ENCODE measurements at places on chromosomes 7 and 10. TPM values are rescaled to one million over a fixed set of nuclear protein-coding genes. Genes with fewer than 3 reads are reported as not detected.

PDE1C gene
- total RNA-seq = 25.8 TPM

- no peak for DNase-seq
These were observed 66.8 kb downstream of the DNAJC12 start for GRCh38 chr10:67771200-67771599.

- DNase-seq = no peak
These were observed 55.5 kb upstream of the LRGUK start for GRCh38 chr7:134071355-134072331.

ZNF25 gene
- total RNA-seq = 33.2 TPM

SPDYE1 gene
- not detected for total RNA-seq

DNA sequence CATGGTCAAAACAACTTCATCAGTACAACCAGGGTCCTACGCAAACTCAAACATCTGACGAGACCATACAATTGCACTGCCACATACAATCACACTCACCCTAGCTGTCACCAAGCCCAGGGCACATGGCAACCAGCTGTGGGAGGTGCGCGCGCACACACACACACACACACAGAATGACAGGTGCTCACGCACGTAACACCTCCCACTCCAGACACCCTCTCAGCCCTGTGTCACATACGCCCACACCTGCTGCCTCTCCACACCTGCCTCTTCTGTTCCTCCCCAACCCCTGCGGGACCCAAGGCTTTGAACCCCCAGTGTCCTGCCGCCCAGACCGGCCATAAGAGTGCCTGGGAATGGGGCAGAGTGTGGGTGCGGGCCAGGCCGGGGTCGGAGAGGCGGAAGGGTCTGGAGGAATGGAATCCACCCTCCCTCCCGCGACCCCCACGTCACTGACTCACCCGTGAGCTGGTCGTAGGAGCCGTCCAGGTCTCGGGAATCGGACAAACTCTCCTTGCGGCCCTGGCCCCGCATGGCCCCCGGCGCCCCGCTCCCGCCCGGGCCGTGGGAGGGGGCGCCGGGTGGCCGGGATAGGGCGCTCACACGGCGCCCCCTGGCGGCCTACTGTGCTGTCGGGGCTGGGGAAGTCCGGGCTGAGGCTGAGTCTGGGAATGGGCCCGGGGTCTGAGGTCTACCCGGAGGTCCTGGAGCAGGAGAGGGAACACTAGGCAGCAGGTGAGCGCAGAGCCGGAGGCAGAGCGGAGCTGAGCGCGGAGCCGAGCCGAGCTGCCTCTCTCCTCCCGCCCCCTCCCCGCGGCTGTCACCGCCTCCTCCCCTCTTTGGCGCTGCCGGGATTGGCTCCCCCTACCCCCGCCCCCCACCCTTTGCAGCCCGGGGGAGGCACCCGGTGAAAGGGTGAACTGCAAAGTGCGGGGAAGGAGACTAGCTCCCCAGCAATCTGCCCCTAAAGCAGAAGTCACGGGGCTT is at the start of gene KCNIP2:
Gene KCNIP2 (minus strand): TSS at position 769 of the 990 bp plus-strand sequence. CDS start 232 bp downstream, at position 537.
- no peak for DNase-seq

GRCh38 chr10:4846775-4847174 is 20.8 kb downstream of the AKR1E2 start:
- DNase-seq = no peak

GRCh38 chr10:116300542-116300941 is 23.7 kb upstream of the CCDC172 start:
- no peak for DNase-seq

- no peak for DNase-seq
These were observed 254.8 kb upstream of the CTBP2 start for GRCh38 chr10:125415006-125415633.

ZNF425 gene
- 5.1 TPM for total RNA-seq

DNA sequence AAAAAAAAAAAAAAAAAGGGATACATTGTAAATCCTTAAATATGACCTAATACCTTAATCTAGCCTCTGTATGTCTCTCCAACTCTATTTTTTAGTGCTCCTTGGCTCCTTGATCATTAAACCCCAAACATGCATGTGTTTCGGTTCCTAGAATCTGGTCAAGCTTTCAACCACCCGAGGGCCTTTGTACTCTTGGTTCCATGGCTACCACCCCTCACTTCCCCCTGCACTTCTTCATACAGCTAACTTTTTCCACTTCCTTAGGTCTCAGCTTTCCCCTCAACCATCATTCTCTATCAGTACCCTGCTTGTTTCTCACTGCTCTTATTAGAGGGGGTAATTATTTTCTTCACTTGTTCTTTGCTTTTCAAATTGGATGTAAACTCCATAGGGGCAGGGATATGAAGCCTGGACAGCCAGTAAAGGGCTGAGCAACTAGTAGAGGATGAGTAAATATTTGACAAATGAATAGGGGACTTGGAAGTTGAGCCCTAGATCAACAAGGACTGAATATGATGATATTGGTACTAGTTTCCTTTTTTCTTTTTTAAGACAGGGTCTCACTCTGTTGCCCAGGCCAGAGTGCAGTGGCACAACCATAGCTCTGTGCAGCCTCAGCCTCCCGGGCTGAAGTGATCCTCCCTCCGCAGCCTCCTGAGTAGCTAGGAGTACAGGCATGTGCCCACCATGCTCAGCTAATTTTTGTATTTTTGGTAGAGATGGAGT is 4.3 kb upstream of the GDI2 start:
- DNase-seq = no peak

ANKRD2 gene
- not detected for total RNA-seq

DNA sequence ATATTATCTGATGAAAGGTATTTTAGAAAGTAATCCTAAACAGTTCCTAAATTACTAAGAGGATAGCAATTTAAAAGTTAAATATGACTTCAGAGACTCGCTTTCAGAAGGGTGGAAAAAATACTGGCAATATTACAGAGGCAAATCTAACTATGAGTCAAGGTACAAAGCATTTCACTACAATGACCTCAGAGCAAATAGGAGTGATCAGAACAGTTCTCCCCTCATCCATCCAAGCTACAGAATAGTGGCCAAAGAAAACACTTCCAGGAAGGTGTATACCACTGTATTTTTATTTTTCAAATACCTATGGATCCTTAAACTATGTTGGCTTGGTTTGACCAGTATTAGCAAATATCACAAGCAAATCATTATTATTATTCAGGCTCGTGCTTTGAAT is 112.8 kb upstream of the ODAD2 start:
- DNase-seq = no peak

DNA sequence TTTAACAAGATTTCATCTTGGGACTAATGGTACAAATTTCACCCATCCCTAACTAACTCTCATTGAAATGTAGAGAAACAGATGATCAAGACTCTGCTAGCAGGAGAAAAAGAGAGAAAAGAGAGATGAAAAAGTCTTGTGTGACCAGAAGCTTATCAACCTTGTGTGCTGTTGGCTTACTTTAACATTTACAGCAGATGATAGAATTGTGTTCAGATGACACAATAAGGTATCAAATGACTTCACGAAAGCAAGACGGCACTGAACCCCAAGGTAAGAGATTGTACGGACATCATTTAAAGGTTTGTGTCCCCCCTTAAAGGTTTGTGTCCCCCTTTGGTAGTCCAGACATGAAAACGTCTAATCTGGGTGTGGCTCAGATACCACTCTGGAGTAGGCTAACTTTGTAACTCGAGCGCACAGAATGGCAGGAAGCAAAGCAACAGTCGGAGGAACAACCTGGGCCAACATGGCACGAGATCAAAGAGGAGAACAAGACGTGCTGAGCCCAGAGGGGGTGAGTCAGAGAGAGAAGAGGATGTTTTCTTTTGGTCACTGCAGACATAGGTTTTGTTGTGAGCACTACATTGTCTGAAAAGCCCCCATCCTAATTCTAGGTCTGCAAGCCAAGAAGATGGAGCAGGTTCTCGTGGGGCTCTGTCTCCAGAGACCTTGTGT is 10.4 kb upstream of the LMBR1 start:
- no peak for DNase-seq

DNA sequence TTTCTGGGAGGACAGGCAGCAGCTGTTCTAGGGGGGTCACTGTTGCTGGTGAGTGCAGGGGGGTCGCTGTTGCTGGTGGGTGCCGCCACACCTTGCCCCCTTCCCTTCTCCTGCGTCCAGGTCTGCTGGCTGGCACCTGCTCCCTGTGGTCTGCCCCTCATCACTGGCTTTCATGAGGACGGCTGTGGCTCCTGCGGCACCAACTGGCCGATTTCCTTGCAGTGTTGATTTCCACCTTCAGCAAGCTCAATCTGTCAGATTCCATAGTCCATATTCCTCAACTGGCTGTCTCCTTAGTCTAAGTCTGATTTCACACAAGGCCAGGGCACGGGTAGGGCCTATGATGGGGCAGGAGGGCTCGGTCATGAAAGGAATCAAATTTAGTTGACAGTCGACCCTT is 23.4 kb upstream of the GRB10 start:
- no peak for DNase-seq

- DNase-seq = no peak
These were observed 192.3 kb downstream of the VTI1A start for GRCh38 chr10:112639298-112639697.

DNA sequence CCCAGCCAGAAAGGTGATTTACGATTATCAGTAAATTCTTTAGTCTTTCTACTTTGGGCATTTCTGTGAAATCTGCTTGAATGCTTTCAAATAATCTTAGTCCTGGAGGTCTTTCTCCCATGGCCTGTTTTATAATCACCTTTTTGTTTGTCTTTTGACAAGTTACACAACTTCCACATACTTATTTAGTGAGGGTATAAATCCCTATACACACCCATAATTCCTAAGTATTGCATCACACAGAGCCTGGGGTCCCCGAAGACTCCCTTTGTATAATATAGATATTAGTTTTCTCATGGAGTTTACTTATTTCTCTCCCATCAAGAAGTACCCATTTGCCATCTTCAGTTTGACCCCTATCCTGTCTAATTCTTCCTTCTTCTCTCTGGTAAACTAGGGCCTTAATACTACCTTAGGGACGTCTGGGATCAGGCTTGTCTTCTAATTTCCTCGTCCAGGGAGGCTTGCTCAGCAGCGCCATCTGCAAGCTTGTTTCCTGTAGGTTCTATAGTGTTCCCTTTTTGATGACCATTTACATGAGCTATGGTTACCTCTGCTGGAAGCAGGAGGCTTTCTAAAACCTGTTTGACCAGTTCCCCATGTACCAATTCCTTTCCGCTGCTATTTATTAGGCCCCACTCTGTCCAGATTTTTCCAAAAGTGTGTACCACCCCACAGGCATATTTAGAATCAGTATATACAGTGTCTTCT is 8.1 kb downstream of the DNAH11 start:
- no peak for DNase-seq

DNA sequence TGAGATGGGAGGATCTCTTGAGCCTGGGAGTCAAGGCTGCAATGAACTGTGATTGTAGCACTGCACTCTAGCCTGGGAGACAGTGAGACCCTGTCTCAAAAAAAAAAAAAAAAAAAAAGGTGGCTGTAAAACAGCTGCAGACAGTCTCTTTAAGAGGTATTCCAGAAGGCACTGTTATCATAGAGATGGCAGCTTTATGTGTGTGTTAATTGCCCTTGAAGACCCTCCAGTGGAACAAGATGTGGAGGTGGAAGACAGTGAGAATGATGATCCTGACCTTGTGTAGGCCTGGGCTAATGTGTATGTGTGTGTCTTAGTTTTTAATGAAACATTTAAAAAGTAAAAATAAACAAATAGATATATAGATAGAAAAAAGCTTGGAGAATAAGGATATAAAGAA is 66.0 kb downstream of the ZNF487 start:
- no peak for DNase-seq

FGFBP3 gene
- 1.2 TPM for total RNA-seq

GRCh38 chr7:137146012-137146455 is 197.5 kb downstream of the PTN start:
- DNase-seq = peak; percentile 91

GRCh38 chr10:105473170-105473569 is 832.1 kb downstream of the SORCS3 start:
- no peak for DNase-seq

- no peak for DNase-seq
These were observed 12.7 kb upstream of the BNIP3 start for GRCh38 chr10:131994435-131994834.

PIK3CG gene
- 10.6 TPM for total RNA-seq

DNA sequence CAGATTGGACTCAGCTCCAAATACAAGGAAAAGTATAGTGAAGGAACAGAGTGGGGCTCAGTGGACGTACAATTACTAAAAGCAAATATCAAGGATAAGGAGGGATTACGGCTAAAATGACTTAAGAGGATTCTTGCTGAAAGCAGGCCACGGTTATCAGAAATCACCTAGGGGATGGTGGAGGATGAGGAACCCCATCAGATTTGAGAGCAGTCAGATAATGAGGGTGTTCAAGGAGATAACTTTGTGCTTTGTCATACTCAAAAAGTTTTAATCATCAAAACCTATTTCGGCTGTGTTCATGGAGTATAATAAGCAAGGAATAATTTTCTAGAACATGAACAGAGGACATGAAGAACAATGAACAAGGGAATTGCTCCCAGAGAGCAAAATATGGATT is 275.8 kb downstream of the SEMA3D start:
- DNase-seq = no peak

DNA sequence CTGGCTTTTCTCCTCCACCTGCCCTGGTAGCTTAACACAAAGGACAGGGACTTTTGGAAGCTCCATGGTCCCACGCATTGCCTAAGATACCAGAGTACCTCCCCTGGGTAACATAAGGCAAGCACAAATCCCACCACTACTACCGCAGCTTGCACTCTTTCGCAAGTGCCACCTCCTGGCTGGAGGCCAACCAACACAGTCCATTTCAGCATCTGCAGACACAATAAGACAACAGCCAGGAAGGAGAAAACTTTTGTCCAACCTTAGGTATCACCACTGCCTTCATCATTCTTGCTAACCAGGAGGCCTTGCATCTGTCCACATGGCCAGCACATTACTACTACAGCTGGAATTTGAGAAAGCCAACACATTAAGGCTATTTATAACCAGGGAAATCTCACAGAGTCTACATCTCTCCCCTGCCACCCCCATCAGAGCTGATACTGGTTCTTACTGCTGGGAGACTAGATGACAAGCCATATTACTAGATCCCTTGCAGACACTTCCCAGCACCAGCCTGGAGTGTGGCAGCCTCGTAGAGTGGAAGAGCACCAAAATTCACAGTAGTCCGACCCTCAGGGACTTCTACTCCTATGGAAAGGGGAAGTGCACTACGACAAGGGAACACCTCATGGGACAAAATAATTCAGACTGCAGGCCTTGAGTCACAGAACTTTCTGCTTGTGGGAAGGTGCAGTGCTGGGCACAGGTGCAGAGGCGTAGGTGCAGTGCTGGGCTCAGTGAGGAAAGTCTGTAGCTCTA is 39.8 kb upstream of the CDK13 start:
- no peak for DNase-seq

BTBD16 gene
- total RNA-seq = not detected

DNA sequence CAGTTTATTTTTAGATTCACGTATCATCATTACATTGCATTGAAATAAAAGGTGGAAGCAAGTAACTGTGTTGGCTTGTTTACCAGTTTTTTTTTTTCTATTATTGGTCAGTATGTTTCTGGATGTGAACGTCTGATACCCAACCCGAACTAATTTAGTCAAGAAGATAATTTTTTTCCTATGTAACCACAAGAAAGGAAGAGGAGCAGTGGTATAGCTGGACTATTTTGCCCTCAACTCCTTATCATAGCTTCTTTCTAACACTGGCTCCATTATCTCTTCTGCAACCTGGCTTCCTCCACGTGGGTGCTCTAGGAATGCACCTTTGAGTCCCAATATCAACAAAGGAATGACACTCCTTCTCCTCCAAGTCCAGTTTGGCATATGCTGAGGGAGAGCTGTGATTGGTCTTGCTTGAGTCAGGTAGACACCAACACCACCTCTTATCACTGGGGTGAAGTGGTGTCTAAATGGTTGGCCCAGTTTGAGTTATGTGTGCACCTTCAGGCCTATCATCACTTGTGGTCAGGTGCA is 29.4 kb downstream of the OR9A2 start:
- DNase-seq = no peak

GRCh38 chr10:49361735-49362568 is 33.9 kb downstream of the DRGX start:
- no peak for DNase-seq

All from umbilical cord (tissue), 2 donors.